NCI-H774 (cell line): ENCODE measurements at places on chromosomes 1 and 21.
A peak's percentile ranks its signal among the peaks of the same experiment; 100 is the strongest.

DNA sequence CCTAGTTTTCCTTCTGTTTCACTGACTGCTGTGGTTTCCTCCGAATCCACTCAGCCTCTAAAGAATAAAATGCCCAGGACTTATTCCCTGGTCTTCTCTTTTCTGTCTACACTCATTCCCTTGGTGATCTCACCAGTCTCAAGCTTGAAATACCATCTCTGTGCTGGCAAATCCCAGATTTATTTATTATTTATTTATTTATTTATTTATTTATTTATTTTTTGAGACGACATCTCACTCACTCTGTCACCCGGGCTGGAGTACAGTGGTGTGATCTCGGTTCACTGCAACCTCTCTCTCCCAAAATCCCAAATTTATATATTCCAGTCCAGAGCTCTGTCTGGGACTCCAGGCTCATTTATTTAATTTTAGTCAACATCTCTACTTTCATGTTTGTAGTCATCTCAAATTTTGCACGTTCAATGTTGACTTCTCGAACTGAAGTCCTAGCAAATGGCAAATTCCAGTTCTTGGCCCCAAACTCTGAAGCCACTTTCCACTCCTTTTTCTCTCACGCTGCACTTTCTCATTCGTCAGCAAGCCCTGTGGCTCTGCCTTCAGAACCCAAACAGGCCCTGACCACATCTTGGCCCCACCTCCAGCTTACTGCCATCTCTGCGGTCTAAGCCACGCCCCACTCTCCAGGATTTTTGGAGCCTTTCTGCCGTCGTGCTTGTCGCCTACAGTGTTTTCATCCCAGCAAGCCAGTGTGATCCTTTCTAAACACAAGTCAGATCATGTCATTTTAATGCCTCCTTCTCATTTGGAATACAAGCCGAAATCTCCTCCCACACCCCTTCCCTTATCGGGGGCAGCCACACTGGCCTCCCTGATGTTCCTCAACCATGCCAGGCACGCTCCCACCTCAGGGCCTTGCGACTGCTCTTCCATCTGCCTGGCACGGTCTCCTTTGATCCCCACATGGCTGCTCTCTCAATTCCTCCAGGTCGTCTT lies 14.2 kb upstream of the TENT5B start:
- DNase-seq = no peak

GRCh38 chr1:39839651-39840050 lies 43.7 kb downstream of the TRIT1 start:
- DNase-seq = no peak

- no peak for DNase-seq
These were observed 11.4 kb downstream of the NEK7 start for GRCh38 chr1:198168227-198168626.

DNA sequence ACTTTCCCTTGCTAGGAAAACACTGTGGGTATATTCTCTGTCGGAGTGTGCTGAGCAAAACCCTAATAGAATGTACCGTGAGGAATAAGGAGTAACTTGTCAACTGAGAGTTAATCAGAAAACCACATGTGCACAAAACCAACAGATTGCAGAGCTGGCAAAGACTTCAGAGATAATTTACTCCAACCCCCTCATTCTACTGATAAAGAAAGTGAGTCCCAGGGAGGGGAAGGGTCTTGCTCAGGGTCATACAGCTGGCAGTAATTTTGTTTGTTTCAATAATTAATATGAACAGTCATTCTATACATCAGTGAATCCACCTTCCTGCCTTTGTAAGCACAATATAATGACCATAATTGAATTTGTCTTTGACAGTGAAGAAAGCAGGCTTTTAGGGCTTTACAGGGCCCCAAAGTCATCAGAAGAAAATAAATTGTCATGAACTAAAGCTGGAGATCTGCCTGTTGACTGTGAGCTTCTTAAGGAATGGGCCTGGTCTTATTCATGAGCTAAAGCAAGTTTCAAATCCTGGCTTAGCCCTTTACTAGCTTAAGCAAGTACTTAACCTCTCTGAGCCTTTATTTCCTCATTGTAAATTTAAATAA lies 67.2 kb upstream of the HOOK1 start:
- DNase-seq = no peak

- DNase-seq = no peak
These were observed 153.9 kb upstream of the CAMK1G start for GRCh38 chr1:209429611-209430010.

DNA sequence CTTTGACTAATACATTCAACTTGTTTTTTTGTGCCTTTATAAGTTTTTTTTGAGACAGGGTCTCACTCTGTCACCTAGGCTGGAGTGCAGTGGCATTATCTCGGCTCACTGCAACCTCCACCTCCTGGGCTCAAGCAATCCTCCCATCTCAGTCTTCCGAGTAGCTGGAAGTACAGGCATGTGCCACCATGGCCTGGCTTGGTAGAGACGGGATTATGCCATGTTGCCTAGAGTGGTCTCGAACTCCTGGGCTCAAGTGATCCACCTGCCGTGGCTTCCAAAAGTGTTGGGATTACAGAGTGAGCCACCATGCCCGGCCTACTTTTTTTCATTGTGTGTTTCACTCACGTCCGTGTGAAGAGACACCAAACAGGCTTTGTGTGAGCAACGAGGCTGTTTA lies 202.7 kb downstream of the DISC1 start:
- DNase-seq = no peak

GRCh38 chr1:27967106-27967883 lies 7.5 kb downstream of the XKR8 start:
- DNase-seq = no peak

DNA sequence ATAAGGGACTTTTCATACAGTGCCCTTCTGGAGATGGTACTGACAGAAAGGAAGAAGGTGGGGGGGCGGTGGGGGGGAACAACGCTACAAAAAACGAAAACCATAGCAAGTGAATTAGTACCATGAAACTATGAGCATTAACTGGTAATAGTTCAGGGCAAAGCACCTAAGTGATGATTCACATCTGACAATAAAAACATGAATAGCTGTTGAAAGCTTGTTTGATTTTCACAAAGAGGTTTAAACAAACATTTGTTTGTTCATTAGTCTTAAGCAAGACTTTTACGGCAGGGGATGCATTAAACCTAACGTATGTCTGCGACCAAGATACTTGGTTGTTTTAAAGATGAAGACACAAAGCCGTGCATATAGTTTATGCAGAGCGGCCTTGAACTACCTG lies 177.5 kb downstream of the LMO4 start:
- DNase-seq = peak; percentile 18

DNA sequence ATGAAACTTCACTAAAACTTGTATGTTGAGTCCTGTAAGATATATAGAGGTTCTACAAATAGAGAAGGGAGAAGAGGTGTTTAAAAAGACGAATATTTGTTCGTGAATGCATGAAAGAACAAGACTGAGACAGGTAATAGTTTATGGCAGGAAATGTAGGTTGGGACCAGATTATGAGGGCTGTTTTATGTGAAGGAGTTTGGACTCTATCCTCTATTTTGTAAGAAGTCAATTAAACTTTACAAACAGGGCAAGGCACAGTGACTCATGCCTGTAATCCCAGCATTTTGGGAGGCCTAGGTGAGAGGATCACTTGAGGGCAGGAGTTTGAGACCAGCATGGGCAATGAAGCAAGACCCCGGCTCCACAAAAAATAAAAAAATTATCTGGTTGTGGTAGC lies 5.7 kb downstream of the SLC35A3 start:
- no peak for DNase-seq

DNA sequence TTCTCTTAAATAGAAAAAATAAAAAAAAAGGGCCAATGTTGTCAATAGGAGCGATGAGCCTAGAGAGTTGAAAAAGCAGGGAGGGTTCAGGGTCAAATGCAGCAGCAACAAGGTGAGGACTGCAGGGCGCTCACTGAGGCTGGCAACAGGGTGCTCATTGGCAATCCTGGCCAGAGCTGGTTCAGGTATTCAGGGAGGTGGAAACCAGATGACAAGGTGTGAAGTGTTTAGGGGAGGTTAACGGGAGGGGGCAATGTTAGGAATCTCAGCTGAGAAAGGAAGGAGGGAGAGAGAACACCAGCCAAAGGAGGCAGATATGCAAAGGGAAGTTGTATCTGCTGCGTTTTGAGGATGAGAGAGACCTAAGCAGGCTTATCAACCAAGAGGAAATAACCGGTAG lies 129.8 kb upstream of the DAB1 start:
- no peak for DNase-seq

- DNase-seq = no peak
These were observed 77.1 kb downstream of the IFI44 start for GRCh38 chr1:78726686-78727085.

DNA sequence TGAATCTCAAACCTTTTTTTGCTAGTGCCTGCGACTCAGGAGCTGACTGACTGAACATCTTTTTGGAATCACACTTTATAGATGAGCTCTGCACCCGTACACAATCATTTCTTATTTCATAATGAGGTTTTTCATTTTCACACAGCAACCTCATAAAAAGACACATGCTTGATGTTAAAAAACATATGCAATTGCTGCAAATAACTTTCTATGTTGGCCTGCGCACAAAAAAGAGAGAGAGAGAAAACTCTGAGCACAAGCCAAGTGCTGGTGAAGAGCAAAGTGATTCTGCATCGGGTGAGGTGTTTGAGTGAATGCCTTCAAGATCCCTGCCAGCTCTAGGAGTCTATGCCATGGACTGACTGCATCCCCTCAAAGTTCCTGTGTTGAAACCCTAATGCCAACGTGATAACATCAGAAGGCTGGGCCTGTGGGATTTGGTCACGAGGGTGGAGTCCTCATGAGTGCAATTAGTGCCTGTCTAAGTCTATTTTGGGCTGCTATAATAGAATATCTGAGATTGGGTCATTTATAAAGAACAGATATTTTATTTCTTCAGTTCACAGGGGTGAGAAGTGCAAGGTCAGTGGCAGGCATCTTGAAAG lies 36.6 kb downstream of the C1orf87 start:
- DNase-seq = no peak

DNA sequence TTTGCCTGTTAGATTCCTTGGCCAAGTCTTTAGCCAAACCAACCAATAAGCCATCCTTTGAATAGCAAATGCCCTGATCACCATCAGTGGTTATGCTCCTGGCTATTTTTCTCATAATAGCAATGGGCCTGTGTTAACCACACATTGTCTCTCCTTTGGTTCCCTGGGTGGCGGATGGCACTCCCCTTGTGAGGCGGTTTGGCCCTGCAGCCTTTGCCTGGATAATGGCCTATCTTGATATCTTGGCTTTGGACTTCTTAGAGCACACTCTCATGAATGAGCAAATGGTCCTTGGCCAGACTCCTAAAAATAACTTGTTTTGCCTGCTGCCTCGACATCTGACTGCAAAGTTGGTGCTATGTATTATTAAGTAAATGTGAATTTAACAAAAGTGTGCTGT lies 22.4 kb upstream of the ZBTB18 start:
- DNase-seq = no peak

GRCh38 chr21:43957128-43957571 lies 55.0 kb upstream of the TRAPPC10 start:
- no peak for DNase-seq

- no peak for DNase-seq
These were observed 41.3 kb upstream of the BMP8B start for GRCh38 chr1:39829791-39830533.

GRCh38 chr1:38060498-38060897 lies 13.9 kb upstream of the POU3F1 start:
- DNase-seq = no peak

GRCh38 chr1:90835661-90836344 lies 118.7 kb upstream of the BARHL2 start:
- DNase-seq = no peak

DNA sequence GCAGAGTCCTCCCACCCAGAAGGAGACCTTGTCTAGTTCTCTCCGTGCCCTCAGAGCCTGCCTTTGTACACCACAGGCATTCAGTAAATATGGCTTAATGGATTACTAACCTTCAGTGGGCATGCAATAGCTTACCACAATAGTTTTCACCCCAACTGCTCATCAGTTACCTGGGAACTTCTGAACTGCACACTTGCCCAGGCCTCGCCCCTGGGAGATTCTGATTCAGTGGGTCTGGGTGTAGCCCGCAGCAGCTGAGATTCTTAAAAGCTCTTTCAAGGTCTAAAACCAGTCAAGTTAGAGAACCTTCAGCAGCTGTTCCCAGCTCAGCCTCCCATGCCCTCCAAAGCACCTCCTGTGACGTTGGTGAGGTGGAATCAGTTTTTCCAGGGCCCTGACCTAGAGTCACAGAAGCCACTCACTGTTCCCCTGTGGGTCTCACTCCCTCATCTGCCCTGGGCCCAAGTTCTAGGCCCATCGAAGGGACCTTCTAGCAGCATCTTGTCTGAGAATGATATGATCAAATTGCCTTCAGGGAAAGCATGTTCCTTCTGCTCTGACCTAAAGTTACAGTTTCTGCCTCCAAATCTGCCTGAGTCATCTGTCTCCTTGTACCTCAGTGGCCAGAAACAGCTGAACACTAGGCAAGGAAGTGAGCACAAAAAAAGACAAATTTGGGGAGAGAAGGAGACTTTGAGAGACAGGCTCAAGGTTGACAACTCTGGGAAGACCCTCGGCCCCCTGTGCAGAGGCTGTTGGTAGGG lies 10.8 kb downstream of the ASAP3 start:
- no peak for DNase-seq

DNA sequence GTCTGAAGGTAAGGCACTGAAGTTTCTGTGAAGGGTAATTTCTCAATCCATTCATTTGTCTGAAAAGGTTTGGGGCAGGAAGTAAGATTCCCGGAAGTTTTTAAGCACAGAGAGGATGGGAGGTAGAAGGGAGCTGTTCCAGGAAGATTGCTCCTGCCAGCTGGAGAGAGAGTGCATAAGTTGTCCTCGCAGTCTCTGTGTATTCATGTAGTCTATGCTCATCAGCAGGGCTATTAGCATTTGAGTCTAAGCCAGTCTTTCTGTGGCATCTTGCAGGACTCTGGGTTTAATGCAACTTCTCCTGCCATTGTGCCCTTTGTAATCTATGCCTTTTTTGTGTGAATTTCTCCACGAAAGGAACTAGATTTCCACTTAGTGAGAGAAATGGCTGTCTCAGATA lies 140.8 kb upstream of the FGGY start:
- no peak for DNase-seq

GRCh38 chr1:185338719-185339622 lies 21.9 kb upstream of the IVNS1ABP start:
- DNase-seq = no peak

- DNase-seq = no peak
These were observed 21.9 kb upstream of the RGSL1 start for GRCh38 chr1:182428043-182428442.

GRCh38 chr1:165397944-165398343 lies 41.4 kb upstream of the LMX1A start:
- DNase-seq = no peak

GRCh38 chr1:236354330-236355147 lies 39.5 kb upstream of the EDARADD start:
- DNase-seq = no peak

DNA sequence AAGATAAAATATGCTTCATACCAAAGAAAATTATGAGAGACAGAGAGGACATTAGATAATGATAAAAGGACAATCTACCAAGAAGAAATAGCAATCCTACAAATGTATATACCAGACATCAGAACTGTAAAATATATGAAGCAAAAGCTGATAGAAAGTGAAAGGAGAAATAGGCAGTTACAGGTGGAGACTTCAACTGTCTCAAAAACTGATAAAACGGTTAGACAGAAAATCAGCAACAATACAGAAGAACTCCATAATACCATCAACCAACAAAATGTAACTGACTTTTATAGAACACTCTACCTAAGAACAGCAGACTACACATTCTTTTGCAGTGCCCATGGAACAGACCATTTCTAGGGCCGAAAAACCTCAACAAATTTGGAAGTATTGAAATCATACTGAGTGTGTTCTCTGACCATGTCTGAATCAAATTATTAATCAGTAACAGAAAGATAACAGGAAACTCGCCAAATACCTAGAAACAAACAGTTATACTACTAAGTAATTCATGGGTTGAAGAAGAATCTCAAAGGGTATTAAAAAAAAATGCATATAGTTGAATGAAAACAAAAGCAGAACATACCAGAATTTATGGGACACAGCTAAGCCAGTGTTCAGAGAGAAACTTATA lies 132.1 kb downstream of the RPS6KC1 start:
- DNase-seq = no peak
